ENCODE measurements at places on chromosomes 1 and 21. TPM values are rescaled to one million over a fixed set of nuclear protein-coding genes. Genes with fewer than 3 reads are reported as not detected.

Gene RBP7
- polyA plus RNA-seq, result 1.3 TPM

DNA sequence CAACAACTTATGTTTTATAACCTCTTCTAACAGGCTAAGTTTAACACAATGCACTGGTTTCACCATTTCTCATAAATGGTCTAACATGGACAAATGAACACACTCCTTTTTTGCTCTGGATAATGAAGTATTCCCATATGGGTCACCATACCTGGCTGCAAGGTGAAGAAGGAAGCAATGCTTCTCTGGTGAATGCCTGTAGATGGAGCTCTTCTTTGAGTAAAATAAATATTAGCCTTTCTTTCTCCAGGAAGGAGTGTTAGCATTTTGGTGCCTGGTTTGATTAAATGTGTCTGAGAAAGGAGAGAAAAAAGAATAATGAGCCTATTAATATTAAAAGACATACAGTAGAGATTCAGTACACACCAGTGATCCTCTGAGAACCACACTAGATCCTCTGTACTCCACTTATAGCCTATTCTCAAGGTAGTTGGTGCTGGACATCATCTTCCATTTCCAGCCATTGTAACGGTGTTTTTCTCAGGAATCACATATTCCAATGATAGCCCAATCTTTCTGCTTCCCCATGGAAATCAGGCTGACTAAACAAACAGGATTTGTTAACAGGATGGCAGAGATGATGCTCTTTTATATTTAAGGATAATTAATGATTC, 17.6 kb downstream of the MTFR1L start:
- H3K27ac ChIP-seq, result no peak overlapping the region
- no peaks in the 10 kb centered on the region for H3K27me3 ChIP-seq
- DNase-seq, result no peak
- no peaks in the 10 kb centered on the region for H3K4me1 ChIP-seq

GRCh38 chr1:172122381-172122780, 281.1 kb downstream of the DNM3 start:
- no peak for DNase-seq
- H3K36me3 ChIP-seq, result no peaks in the 10 kb centered on the region
- H3K4me3 ChIP-seq, result no peak overlapping the region
- peaks cover 11% of the 10 kb centered on the region for H3K4me1 ChIP-seq
- no peaks in the 10 kb centered on the region for H3K27me3 ChIP-seq

DNA sequence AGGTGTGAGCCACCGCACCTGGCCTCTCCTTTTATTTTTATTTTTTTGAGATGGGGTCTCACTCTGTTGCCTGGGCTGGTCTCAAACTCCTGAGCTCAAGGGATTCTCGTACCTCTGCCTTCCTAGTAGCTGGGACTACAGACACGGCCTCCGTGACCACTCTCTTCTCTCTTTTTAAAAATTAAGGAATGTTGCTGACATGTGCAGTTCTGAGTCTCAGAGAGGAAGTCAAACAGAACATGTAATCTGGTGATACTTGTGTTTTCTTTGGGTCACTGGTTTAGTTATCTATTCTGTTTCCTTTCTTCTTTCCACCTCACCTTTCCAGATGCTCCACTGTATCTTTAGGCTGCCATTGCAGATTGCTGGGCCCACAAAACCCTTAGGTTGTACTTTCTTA, 2.7 kb downstream of the WDTC1 start:
- no peaks in the 10 kb centered on the region for H3K36me3 ChIP-seq
- no peak overlapping the region for H3K27ac ChIP-seq
- H3K27me3 ChIP-seq, result no peaks in the 10 kb centered on the region
- DNase-seq, result no peak

DNA sequence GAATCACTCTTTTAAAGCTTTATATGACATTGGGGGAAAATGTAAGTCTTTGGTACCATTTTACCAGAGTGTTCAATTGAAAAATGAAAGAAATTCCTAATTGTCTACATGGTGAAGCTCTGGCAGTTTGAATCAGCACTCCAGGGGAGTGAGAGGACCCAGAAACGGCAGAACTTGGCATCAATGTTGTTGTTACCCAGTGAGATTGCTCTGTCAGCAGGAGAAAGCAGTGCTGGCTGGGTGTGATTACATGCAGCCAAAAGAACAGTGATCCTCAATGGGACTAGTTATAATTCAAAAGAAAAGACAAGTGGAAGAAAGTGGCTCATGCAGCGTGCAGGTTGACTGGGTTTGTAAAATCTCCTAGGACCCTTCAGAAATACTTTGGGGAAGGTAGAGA, 206.4 kb downstream of the PTPRC start:
- no peaks in the 10 kb centered on the region for H3K27me3 ChIP-seq
- H3K4me1 ChIP-seq, result peaks cover 14% of the 10 kb centered on the region
- H3K27ac ChIP-seq, result no peak overlapping the region
- peaks cover 2% of the 10 kb centered on the region for H3K36me3 ChIP-seq

GRCh38 chr1:113904293-113904673, 316 bp downstream of the AP4B1 start:
- H3K36me3 ChIP-seq, result peaks cover 20% of the 10 kb centered on the region
- H3K4me3 ChIP-seq, result peak overlapping the region; percentile 62
- DNase-seq, result peak; percentile 44
- H3K27ac ChIP-seq, result peak overlapping the region; percentile 93

DNA sequence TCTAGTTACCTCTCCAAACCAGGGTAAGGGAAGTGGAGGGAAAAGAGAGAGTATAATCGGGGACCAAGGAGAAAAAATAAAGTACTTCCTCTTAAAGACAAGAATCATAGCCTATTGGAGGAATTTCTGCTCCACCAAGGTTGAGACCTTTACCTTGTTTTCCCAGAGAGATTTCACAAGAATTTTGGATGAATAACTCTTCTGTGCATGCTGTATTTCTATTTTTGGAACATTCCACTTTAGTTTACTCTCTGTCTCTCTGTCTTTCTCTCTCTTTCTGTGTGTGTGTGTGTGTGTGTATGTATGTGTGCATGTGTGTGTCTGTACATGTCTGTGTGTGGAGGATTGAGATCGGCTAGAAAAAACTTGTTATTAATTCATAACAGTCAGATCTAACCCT, 318.4 kb upstream of the RGS18 start:
- H3K4me1 ChIP-seq, result no peaks in the 10 kb centered on the region
- H3K27ac ChIP-seq, result no peak overlapping the region
- no peaks in the 10 kb centered on the region for H3K27me3 ChIP-seq
- H3K36me3 ChIP-seq, result no peaks in the 10 kb centered on the region
